ENCODE measurements at places on chromosomes 6 and 20. TPM values are rescaled to one million over a fixed set of nuclear protein-coding genes. Genes with fewer than 3 reads are reported as not detected.

DNA sequence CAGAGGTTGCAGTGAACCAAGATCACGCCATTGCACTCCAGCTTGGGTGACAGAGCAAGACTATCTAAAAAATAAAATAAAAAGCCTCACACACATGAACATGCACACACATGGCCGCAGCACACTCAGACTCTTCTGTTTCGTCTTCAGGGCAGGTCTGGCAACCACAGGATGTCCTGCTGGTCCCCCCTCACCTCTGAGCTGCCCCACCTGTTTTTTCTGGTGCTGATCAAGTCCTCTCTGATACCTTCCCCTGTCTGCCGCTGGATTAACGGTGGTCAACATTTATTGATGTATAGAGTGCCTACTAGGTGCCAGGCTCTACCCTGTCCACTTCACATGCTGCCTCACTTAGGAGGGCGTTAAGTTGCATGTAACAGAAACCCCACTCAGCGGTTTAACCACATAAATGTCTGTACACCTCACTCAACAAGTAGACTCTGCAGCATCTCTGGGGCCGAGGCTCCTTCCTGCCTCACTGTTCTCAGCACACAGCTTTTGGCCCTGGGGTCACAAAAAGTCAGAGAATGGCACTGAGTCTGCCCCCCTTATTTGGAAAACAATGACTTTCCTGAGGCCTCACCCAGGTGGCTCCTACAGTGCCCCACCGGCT is 4.5 kb upstream of the AP5S1 start:
- peak; percentile 87 for DNase-seq

DNA sequence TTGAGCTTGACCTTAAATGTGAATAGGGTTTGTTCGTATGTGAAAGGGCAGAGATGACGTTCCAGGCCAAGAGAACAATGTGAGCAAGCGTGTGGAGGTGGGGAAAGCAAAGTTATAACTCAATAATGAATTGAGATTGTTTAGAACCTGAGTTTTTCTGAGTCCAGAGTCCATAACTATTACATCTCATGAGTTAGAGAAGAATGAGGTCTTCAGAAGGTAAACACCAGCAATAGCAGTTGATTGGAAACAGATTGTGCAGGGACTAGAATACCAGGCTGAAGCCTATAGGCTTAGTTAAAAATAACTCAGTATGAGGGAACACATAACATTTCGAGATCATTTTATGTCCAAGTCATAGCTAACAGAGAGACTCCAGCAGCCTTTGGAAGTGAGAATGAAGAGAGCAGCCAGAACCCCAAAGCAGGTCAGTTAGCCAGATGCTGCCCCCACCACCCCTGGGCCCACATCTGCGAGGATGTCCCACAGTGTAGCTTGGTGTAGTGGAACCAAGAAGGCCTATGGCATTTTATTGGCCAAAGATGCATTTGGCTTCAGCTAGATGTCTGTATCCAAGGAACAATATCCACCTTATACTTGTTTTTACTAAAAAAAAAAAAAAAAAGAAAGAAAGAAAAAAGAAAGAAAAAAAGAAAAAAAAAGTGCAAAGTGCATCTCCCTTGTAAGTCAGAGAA is 121.7 kb downstream of the TNFRSF21 start:
- no peak for DNase-seq

GRCh38 chr6:53433261-53433950 is 84.7 kb upstream of the ELOVL5 start:
- DNase-seq: no peak

The PLEKHG1 gene
- total RNA-seq: 5.1 TPM

DNA sequence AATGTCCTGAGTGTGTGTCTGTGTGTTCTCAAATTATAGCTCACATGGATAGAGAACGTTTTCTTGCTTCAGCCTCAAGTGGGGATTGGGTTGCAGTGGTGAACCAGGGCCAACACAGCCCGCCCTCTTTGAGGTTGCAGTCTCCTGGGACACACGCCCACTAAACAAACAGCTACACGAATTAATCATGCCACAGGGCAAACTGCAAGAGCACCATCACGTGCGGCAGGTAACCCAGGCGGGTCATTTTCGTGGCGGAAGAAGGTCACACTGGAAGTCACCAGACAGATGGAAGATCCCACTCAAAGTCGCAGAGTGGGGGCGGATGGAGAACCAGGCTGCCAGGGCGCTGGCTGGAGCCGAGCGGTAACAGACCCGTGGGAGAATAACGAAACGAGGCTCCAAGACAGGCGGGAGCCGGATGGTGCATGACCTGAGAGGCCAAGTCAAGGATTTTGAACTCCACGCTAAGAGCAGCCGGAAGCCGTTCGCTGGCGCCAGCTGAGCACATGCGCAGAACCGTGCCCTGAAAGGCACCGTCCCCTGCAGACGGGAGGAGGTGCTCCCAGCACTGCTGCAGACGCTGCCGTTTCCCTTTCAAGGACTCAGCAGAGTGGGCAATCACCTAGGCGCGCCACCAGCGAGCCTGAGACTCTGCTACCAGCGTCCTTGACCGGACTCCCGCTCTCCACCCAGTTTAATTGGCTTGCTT is 10.7 kb downstream of the DLL1 start:
- DNase-seq: peak; percentile 59

The EYA2 gene
- total RNA-seq: not detected

DNA sequence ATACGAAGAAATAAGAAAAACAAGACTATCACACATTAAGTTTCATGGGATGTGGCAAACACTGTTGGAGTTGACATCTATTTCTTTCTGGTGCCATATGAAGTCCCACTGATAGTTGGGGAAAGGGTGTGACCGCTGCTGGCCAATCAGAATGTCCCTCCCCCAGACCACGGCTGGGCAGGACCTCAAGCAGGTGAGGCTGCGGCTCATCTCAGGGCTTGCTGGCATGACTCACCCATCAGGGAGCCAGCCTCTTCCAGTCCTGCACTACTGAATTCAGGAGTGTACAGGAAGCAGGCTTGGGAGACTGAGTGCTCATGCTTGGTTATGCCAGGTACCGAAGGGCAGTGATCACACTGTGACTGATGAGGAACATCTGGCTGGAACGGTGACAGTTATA is 18.9 kb downstream of the PREP start:
- DNase-seq: no peak

The TMX4 gene
- 46.1 TPM for total RNA-seq

The CD40 gene
- total RNA-seq: 2.2 TPM

DNA sequence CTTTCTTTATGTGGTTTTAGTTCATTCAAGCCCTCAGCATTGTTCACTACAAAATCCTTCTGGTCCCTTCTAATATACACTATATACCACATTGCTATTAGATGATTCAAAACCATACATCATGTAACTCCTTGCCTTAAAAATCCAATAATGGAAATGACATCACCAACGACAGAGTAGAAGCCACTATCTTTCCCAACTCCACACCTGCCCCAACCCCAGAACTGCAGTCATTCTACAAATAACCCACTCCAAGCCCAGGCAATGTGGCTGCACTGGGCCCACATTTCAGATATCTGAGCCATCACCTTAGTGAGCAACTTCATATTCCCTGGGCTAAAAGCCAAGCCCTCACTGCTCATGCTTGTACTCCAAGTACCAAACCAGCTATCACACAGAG is 22.6 kb upstream of the RUNX2 start:
- DNase-seq: no peak

DNA sequence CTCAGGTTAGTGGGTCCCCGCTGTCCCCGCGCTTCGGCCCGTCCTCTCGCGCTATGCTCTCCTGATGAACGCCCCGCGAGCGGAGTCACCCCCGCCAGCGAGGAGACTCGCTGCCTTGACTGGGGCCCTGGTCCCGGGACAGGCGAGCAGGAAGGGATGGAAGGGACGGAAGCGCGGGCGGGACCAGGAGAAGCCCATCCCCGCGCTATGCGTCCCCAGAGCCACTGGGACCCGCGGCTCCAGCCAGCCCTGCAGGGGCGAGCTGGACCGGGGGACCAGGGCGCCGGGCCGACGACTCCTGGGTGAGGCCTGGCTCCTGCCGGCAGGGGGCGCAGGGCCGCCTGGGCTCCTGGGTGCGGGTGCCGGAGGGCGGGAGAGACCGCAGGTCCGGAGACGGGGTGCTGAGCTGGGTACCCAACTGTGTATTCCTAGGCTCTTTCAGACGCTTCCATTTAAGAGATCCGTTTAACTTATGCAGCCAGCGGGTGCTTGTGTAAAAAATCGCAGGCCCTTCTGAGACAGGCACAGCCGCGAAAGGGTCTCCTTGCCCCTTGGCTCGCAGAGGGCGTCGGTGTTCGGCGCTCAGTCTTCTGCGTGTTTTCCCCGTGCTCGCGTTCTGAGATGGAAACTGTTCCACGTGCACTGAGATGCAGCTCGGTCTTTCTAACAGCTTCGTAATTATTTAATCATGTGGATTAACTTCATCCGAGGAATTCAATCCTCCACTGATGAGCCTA is 580 bp upstream of the SYCP2 start:
- peak; percentile 82 for DNase-seq

DNA sequence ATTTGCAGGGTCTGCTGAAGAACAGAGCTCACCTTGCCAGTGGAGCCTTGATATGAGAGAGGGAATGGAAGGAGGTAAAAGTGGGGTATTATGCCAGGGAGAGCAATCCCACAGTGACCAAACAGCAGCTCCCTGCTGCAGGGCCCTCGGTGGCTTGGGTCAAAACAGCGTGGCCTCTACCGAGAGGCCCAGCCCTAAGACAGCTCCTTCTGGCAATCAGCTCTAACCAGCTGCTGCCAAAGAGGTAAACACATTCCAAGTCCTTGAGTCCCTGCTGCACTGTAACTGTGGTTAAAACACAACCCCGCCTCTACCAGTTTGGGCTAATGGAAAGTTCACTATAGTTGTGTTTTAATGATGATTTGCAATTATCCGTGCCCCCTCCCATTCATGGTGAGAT is 1.4 kb upstream of the DAAM2 start:
- no peak for DNase-seq
